ENCODE measurements at places on chromosomes 7 and 10.

GRCh38 chr10:133235932-133236331 is 1.7 kb upstream of the VENTX start:
- no peak for DNase-seq

DNA sequence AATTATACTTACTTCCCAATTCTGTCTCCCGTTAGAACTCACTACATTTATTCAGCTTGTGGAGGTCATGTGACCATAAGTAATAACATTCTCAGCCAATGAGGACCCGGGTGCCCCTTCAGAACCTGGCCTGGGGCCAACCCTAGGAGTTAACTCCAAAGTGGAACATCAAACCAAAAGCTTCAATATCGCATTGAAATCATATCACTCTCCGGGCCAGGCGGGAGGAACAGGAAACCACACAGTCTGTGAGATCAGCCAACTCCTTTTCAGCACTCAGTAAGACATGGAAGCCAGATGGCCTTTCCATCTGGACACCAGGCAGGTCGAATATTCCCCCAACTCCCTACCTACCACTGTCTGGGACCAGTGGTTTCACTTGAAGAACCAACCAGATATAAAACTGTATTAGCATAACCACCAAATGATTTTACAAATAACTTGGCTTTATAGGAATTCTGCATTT is 5.5 kb downstream of the CREB3L2 start:
- DNase-seq: no peak

GRCh38 chr10:100184840-100185239 is 989 bp downstream of the ERLIN1 start:
- DNase-seq: no peak

DNA sequence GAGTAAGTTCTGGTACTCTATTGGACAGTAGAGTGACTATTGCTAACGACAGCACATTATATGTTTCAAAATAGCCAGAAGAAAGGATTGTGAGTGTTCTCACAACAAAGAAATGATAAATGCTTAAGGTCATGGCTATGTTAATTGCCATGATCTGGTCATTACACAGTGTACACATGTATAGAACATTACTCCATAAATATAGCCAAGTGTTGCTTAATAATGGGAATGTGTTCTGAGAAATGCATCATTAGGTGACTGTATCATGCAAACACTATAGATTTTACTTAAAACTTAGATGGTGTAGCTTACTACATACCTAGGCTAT is 19.6 kb downstream of the EPC1 start:
- DNase-seq: no peak

GRCh38 chr10:108421266-108421665 is 1256.8 kb upstream of the SORCS1 start:
- no peak for DNase-seq

DNA sequence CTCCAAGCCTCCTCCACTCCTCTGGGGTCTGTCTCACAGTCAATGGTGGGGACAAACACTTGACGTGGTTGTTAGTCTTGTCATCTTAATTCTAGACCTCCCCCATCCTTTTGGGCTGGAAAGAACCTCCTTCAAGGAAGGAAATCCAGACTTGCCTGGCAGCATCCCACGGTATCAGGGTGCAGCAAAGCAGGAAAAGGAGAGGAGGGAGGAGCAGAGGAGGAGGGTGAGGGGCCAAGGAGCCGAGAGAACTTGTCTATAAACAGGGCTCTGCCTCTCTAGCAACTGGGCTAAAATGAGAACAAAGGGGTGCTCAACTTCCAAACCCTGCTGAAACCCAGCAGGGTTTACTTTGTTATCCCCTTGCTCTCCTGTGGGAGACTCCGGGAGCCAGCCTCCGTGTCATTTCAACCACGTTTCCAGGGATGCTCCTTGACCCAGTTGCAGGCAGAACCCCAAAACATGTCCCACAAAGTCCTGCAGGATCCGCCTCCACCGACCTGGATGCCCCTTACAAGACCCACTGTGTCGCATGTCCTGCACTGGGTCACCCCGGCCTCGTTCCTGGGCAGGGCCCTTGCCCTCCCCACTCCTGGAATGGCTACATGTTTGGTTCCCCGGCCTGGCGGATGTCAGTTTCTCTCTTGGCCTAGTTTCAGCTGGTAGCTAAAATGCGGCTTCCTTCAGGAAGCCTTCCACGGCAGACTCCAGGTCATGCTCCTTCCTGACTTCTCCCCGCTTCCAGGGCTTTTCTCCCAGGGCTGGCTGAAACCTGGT is 69.7 kb upstream of the MGMT start:
- DNase-seq: no peak

DNA sequence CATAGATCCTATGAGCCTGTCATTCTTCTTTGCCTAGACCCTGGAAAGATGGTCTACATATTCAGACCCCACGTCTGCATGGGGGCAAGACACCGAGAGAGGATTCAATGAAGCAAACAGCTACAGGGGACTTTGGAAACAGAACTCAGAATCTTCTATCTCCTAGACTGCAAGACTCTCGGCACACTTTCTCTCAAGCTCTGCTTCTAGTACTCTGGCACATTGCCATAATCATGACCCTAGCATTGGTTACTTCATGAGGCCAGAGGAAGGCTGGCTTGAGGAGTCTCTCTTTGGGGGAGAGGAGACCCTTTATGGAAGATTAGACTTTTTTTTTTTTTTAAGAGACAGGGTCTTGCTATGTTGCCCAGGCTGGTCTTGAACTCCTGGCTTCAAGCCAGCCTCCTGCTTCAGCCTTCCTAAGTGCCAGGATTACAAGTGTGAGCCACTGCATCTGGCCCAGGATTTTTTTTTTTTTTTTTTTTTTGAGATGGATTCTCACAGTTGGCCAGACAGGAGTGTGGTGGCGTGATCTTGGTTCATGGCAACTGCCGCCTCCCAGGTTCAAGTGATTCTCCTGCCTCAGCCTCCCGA is 20.7 kb downstream of the CCDC3 start:
- DNase-seq: no peak

DNA sequence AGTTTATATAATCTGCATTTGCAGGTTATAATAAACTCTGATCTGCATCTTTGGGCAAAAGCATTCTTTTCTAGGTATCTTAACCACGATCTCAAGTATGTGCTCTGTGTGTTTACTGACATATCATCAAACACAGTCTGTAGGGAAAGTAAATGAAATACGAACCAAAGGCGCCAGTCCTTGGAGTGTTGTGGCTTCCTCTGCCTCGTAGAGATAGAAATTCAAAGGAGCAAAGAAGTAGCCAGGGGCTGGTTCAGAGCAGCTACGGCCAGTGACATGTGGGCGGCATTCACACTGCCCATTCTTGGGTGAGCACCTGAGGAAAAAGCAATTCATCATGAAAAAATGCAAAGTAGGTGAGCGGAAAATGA is 38.7 kb downstream of the LAMB4 start:
- no peak for DNase-seq

DNA sequence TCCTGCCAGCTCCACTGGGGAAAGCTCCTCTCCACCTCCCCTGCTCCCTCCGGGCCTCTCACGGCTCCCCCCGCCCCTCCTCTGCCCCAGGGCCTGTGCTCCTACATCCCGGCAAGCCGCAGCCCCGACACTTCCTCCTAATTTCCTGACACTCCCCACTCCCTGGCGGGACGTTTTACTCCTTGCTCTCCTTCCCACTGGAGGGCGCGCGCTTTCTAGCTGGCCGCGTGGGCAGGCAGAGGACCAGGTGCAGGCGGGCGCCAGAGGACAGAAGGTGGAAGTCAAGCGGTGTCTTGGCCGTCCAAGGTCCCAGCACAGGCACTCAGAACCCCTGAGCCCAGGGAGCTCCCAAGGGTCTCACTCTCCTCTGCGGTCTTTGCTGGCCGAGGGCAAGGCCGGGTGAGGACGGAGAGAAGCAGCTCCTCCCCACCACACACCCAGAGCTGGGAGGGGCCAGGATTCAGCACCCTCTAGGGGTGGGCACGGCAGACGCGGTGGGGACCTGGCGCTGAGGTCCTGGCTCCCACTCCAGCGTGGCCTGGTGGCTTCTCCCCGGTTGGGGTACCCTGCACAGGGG is 19.1 kb downstream of the ADAM8 start:
- DNase-seq: no peak

DNA sequence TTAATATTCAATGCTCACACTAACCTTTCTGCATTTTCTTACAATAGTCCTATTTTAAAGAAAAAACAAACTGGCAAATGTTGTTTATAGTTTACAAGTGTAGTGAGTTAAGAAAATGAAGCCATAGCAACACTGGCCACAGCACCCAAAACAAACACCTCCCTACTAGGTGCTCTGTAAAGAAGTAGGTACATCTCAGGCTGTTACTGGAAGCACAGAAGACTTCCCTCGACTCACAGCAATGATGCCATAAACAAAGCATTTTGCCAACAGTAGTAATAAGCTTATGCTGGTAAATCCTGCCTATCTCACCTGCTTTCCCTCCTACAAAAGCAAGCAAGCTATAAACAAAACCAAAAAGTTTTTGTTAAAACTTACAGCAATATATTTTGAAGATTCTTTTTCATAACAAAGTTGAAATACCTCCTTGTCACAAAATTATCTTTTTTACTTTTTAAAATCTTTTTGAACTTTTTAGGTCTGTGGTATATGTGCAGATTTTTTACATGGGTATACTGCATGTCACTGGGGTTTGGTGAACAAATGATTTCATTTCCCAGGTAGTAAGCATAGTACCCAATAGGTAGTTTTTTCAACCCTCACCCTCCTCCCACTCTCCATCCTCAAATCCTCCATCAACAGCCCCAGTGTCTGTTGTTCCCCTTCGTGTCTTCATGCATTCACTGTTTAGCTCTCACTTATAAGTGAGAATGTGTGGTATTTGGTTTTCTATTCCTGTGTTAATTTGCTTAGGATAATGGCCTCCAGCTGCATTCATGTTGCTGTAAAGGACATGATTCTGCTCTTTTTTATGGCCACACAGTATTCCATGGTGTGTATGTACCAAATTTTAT is 28.4 kb downstream of the COA1 start:
- no peak for DNase-seq

- no peak for DNase-seq
These were observed 32.1 kb downstream of the EN2 start for GRCh38 chr7:155489862-155490696.

DNA sequence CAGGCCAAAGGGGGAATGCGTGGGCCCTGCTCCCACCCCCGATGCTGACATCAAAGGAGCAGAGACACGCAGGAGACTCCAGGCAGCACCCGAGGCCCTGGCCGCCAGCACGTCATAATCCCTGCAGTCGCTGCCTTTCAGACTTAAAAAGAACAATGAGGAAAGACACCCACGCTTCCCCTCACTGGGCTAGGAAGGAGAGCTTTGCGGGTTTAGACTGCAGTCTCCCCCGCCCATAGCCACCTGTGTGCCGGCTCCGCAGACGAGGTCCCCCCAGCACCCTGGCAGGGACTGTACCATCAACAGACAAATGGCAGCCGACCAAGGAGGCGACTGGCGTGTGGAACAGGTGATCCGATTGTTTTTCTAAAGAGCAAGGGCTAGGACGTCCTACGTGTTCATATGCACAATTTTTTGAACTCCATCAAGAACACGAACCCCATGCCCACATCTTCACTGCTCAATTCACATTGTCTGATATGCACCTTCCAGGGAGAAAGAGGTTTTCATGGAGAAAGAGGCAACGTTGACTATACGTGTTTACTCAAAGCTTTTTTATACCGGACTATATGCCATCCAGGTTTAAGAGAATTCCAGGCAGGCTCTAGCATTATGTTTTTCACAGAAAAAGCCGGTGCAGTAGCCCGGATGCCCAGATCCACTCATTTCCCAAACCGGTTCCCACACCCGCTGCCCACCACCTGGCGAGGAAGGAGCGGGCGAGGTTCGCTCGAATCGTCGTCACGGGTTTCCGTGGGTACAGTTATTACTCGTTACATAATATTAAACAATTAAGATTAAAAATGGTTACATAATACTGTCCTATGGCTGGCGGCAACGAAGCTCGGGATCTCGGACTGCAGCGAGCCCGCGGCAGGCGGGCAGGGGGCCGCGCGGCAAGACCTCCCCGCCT is 1.1 kb downstream of the GRB10 start:
- no peak for DNase-seq

- DNase-seq: no peak
These were observed 9.8 kb downstream of the ZNF775 start for GRCh38 chr7:150388709-150389531.

DNA sequence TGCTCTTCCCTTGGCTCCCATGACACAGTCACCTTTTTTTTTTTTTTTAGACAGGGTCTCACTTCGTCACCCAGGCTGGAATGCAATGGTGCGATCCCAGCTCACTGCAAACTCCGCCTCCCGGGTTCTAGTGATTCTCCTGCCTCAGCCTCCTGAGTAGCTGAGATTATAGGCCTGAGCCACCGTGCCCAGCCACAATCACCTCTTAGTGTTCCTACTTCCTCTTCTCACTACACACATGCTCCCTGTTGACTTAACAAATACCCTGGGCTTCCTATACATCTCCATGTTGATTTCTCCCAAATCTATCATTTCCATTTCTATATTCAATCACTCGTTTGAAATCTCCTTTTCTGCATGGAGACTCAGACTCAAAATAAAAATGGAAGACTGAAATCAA is 91.7 kb downstream of the CUBN start:
- no peak for DNase-seq

- DNase-seq: no peak
These were observed 1018.7 kb downstream of the TYW1 start for GRCh38 chr7:68015122-68015977.
